ENCODE measurements at places on chromosomes 3 and 15.

DNA sequence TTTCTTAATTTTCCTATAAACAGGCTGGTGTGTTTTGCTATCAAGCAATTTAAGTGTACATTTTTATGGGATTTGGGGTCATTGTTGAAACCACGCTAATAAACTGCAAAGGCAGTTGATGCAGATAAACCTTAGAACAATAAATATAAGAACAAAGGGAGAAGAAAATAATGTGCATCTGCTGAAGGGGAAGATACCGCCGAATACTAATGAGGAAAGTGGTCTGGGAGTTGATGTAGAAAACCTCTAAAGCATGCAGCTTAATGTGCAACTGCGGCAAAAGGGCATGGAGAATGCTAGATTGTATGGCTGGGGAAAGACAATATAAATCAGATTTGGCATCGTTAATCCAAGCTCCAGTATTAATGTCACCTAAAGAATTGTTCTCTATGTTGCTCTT lies 29.8 kb upstream of the CHL1 start:
- DNase-seq, result no peak

DNA sequence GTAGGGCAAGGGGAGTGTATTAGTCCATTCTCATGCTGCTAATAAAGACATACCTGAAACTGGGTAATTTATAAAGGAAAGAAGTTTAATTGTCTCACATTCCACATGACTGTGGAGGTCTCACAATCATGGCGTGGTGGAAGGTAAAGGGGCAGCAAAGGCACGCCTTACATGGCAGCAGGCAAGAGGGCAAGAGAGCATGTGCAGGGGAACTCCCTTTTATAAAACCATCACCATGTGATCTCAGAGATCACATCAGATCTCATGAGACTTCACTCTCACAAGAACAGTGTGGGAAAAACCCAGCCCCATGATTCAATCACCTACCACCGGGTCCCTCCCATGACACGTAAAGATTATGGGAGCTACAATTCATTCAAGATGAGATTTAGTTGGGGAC lies 41.4 kb downstream of the SUMF1 start:
- DNase-seq, result no peak

GRCh38 chr3:49213998-49214397 lies 42.6 kb downstream of the KLHDC8B start:
- DNase-seq, result no peak

GRCh38 chr3:178295292-178295912 lies 240.8 kb upstream of the KCNMB2 start:
- DNase-seq, result no peak

DNA sequence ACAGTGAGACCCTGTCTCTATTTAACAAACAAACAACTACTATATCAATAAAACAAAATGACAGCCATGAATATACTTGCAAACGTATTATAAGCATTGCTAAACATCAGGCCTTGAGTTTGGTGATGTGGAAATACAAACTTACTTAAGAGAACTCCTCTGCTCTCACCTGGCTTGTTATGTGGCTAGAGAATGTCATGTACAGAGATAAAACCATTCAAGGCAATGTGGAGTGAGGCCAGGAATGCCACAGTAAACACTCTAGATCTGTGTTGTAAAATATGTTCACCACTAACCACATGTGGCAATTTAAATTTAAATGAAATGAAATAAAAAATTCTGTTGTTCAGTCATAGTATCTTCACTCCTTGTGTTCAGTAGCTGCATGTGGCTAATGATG lies 22.7 kb upstream of the RARB start:
- DNase-seq, result no peak

GRCh38 chr15:67185051-67185450 lies 69.4 kb downstream of the AAGAB start:
- DNase-seq, result no peak

- no peak for DNase-seq
These were observed 10.3 kb downstream of the RNF168 start for GRCh38 chr3:196493292-196493691.

DNA sequence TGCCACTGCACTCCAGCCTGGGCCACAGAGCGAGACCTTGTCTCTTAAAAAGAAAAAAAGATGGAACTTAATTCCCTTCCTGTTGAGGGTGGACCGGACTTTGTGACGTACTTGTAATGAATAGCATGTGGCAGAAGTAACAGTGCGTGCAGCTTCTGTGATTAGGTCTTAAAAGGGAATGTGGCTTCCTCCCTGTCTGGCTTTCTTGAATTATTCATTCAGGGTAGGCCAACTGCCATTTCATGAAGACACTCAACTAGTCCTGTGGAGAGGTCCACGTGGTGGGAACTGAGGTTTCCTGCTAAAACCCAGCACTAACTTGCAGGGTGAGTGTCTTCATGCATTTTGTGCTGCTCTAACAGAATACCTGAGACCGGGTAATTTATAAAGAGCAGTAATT lies 98.9 kb upstream of the PIAS1 start:
- DNase-seq, result no peak

DNA sequence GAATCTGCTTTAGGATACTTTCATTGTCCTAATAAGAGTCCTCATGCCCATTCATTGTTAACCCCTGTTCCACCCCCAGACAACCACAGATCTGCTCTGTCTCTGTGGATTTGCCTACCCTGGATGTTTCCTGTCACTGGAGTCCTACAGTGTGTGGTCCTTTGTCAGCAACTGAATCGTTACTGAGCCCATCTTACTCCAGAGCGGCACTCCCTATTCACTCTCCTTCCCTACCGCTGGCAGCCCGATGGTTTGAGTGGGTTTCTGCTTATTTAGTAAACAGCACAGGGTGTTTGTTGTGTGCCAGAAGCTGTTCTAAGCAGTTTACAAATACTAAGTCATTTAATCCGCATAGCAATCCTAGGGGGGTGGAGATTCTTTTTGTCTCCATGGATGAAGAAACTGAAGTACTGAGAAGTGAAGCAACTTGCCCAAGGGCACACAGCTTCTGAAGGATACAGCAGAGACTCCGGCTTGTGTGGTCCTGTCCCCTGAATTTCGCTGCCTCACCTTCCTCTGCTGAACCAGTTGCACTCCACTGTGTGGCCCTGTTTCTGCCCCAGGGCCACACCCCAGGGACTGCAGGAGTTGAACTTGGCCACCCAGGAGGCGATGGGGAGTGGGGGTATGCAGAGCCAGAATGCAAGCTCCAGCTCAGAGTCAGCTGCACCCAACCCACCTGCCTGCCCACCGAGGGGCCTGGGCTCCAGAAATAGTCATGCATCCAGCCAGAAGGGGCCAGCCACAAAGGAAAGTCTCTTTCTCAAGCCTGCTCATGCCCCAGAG lies 56.5 kb upstream of the SLC6A1 start:
- DNase-seq, result no peak

- DNase-seq, result no peak
These were observed 68.0 kb upstream of the BOC start for GRCh38 chr3:113143353-113143752.

DNA sequence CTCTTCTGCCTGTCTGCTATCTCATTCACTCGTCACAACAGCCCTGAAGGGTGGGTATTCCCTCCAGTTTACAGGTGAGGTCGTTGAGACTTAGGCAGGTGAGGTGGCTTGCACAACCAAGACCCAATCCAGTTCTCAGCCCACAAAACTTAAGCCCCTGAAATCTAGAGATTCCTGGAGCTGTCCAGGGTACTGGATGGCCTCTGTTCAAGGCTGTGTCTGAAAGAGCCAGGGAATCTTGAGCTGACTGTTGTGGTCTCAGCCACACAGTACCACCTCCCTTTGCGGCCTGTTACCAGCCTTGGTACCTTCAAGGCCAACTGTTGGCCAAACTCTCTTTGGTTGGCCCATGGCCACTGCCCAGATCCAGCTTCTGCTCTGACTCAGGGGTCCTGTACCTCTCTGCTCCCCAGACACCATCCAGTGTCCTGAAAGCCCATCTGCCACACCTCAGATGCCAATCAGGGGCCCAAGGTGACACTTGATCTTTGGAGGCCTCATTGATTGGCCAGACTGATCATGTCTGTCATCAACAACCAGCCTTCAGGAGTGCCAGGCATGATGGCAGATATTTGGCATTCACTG lies 10.9 kb upstream of the FAM107A start:
- peak; percentile 39 for DNase-seq

- no peak for DNase-seq
These were observed 105.2 kb downstream of the DAPK2 start for GRCh38 chr15:63940966-63941620.

DNA sequence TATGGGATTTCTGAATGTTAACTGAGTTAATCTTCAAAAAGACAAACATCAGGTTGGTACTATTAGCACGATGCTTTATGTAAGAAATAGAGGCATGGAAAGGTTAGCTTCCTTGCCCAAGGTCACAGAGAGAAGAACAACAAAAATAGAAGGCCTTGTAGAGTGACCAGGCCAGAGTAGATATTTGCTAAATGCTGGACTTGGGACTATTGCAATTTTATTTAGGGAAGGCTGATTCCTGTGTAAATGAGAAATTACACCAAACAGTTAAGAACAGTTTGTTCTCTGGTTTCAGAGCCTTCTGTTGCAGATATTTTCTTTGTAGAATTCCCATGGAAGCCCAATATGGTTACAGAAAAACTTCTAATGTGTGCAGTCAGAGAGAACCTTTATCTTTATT lies 16.4 kb upstream of the SLITRK3 start:
- no peak for DNase-seq

Measured in ELR (cell line).